Glomerular endothelial cell (primary cell): ENCODE measurements at places on chromosomes 16 and 17.

- DNase-seq: no peak
Measured at GRCh38 chr17:79991924-79992648, 43.6 kb downstream of the TBC1D16 start.

GRCh38 chr16:3963203-3963602 is 82.7 kb upstream of the CREBBP start:
- DNase-seq: no peak

DNA sequence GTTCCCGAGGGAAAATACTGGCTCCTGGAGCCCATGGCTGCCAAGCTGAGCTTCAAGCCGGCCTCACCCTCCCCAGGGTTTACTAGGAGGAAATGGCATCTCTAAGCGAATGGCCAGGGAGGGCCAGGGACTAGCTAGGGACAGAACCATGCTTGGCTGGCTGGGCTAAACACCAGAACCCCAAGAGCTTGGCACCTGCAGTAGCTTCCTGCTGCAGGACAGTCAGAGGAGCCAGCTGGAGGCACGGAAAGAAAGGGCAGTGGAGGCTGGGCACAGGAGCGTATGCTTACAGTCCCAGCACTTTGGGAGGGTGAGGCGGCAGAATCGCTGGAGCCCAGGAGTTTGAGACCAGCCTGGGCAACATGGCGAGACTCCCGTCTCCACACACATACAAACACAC is 33.7 kb downstream of the PEMT start:
- DNase-seq: no peak

DNA sequence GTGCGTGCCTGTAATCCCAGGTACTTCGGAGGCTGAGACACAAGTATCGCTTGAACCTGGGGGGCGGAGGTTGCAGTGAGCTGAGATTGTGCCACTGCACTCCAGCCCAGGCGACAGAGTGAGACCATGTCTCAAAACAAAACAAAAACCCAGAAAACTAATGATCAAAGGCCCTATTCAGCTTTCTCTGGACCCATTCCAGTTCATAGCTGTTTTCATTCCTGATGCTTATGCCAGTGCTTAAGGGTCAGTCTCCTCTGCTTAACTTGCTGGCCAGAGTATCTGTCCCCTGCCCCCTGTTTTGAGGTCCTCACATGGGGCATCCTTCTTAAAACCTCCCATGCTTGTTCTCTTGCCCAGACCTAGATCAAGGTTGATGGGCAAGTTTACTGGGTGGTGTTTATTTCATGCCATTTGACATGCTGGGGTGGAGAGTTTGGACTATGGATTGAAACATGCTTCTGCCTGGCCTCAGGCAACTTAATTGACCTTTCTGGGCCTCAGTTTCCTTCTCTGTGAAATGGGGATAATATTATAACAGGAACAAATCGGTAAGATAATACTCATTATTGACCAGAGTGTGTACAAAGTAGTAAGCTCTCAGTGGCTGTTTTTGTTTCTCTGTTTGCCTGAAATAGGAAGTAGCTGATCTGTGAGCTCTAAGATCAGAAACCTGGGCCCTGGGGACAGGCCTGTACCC is 369.8 kb downstream of the CPPED1 start:
- DNase-seq: no peak

DNA sequence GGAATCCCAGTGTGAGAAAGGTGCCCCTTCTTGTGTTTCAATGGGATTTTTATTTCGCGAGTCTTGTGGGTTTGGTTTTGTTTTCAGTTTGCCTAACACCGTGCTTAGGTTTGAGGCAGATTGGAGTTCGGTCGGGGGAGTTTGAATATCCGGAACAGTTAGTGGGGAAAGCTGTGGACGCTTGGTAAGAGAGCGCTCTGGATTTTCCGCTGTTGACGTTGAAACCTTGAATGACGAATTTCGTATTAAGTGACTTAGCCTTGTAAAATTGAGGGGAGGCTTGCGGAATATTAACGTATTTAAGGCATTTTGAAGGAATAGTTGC is 567 bp downstream of the UBB start:
- DNase-seq: no peak

GRCh38 chr16:83300326-83300725 is 507.5 kb upstream of the HSBP1 start:
- no peak for DNase-seq

DNA sequence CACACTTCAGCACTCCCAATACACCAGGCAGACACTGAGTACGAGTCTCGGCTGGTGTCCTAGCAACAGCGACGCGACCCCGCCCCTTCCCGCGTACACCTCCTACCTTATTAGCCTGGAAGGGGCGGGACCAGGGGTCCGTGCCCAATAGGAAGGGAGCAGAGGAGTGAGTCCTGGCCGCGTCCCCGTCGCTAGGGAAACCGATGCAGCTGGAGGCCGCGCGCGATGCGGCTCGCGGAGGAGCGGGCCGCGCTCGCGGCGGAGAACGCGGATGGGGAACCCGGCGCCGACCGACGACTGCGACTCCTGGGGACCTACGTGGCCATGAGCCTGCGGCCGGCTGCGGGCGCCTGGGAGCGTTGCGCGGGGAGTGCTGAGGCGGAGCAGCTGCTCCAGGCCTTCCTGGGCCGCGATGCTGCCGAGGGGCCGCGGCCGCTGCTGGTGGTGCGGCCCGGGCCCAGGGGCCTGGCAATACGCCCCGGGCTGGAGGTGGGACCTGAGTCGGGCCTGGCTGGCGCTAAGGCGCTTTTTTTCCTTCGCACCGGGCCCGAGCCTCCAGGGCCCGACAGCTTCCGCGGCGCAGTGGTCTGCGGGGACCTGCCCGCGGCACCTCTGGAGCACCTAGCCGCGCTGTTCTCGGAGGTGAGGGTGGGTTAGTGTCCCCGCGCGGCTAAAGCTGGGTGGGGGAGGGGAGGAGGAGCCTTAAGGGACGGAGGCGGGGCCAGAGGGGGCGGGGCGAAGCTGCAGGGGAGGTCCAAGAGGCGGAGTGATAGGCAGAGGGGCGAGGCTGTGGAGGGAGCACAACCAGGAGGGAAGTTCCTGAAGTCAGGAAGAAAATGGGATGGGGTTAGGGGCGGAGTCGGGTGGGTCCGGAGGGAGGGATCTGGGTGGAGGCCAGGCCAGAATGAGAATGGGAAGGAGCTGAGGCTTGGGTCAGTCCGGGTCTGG is at the start of gene DNAH9:
Gene DNAH9, plus strand, starts transcription at position 197 of the 948 bp plus-strand sequence. Its CDS starts 29 bp downstream, at position 226.
- DNase-seq: no peak

DNA sequence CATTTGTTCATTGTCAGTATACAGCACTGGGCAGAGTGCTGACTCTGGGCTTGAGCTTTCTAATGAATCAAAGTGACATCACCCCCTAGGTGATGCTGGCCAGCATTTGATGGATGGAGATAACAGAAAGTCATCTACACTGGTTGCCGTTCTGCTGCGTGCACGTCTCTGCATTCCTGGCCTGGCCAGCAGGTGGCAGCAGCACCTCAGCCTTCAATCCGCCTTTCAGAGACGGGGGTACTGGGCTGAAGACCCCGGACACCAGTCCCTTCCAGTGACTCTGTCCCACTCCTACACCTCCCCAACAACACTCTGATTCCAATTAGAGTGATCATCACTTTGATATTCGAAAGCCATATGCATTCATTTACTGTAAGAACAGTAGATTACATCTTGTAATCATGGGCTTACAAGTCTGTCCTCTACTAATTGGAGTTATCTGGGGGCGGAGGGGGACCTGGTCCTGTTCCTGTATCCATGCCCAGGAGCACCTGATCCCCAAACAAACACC is 6.0 kb downstream of the CPSF4L start:
- no peak for DNase-seq

DNA sequence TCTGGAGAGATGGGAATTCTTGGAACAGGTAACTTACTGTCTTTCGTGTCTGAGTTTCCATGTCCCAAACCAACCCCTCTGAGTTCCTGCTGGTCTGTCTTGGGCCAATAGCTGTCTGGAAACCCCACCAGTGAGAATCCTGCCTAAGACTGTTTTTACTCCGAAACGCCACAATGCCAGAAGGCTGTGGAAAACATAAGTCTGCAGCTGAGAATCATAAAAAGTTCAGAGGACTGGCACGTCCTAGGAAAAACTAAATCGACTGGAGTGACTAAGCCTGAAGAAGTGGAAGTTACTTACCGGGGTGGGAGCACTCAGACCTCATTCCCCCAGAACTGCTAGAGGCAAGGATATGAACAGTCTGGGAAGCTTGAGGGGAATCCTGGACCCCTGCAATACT is 13.3 kb downstream of the LRRC75A start:
- no peak for DNase-seq

- no peak for DNase-seq
Measured at GRCh38 chr17:28973425-28973824, 22.1 kb upstream of the PHF12 start.

- no peak for DNase-seq
Measured at GRCh38 chr16:72083778-72084404, 9.5 kb downstream of the TXNL4B start.

DNA sequence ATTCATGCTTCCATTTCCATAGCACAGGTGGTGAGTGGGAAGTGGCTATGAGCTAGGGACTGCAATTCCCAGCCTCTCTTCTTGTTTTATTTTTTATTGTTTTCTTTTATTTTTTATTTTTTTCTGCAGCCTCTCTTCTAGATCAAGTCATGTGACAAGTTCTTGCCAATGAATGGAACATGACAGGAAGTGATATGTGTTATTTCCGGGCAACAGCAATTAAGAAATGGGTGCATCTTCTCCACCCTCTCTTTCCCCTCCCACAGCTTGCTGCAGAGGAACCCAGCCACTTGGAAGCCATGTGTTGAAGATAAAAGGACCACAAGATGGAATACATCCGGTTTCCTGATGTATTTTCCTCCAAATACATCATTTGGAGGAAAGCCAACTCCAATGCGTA is 23.6 kb downstream of the IRX5 start:
- no peak for DNase-seq

GRCh38 chr16:81324808-81325207 is 10.0 kb downstream of the GAN start:
- DNase-seq: no peak

GRCh38 chr17:21376081-21376758 is at the start of gene KCNJ12:
Gene KCNJ12, plus strand, starts transcription at chr17:21376357. Its CDS starts 38,986 bp downstream, at chr17:21415343.
- no peak for DNase-seq

DNA sequence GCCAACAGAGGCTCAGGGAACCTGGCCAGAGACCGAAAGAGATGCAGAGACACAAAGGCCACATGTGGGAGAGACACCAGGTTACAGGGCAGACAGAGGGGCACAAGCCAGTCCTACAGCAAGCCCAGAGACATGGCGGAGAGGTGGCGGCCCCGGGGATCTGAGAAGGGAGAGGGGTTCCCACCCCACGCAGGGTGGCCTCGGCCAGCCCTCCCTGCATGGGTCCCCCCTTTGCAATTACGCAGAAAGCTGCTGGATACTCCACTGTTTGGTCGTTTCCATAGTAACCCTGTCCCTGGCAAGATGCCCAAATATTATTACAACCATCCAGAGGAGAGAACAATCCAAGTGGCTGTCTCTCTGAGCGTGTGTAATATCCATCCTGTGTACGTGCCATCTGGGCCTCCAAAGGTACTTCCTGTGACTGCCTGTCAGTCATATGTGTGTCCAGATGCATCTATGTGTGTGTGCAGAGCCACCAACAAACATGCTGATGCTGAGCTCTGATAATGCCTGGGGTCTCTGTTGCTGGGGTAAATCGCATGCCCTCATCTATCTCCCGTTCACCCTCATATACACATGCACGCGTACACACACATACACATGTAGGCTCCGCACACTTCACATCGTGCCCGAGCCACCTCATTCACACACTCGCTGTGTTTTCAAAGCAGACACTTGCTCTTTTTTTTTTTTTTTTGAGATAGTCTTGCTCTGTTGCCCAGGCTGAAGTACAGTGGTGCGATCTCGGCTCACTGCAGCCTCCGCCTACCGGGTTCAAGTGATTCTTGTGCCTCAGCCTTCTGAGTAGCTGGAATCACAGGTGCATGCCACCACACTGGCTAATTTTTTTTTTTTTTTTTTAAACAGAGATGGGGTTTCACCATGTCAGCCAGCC is 5.5 kb downstream of the PCGF2 start:
- peak; percentile 75 for DNase-seq

DNA sequence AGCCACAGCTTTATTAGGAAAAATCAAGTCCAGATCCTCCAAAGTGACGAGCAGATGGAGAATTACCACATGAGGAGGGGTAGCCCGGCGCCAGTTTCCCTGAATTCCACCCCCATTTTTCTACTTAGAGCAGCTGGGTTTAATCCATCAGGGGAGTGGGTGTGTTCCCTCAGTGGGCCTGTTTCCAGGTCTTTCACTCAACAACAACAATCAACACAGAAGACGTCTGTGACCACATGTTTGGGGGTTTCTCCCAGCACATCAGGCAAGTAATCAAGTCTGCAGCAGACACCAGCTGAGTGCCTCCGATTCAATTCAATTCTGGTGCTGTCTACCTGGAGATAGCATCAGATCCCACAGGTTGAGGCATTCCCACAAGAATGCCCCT is 6.8 kb downstream of the SLC6A2 start:
- DNase-seq: no peak

GRCh38 chr17:64413513-64413912 is 22.9 kb upstream of the PECAM1 start:
- no peak for DNase-seq

DNA sequence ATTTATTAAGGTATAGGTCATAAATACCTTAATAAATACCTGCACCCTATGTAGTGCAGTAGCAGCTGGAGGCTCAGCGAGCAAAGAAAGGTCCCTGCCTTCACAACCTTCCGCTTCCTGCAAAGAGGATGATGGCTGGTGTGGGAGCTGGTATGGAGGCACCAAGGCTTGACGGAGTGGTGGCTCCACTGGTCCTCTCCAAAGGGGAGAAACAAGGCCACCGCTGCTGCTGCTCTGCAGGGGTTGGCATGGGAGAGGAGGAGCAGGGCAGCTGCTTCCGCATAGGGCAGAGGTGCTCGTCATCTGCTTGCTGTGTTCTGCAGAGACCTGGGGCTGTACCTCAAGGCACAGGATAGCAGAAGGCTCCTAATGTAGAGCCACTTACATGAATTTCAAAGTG is 52.8 kb downstream of the NDEL1 start:
- DNase-seq: no peak

- no peak for DNase-seq
Measured at GRCh38 chr17:55783684-55784245, 32.9 kb downstream of the PCTP start.

DNA sequence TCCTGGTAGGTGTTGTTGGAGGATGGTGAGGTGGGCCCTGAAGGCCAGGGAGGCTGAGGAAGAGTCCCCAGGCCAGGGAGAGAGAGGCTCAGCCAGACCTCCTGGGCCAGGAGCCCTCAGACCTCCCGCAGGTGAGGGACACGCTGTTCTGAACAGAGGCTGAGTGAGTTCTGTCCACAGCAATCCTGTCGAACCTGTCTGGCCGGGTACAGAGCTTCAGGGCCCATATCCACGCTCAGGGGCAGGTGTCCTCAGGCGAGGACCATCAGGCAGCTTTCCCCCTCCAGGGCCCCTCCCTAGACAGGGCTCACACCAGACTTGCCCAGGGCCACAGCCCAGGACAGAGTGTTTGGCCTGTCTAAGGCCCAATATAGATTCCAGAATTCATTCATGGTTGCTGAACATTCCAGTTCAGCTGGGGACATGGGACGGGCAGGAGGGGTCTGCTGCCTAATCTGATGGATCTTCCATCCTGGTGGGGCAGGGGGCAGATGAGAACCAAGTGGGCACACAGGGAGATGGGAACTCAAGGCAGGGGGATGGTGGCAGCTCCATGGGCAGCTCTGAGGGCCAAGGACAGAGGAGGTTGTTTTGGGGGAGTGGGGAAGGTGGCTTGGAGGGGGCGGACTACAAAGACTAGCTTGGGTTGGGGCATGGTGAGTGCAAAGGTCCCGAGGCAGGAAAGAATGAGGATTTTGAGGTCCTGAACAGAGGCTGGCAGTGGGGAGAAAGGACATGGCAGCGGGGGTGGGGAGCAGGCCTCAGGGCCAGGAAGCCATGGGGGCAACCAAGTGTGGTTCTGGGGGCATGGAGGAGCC is 23.4 kb upstream of the MPRIP start:
- DNase-seq: no peak
